ENCODE measurements at places on chromosomes 7 and 10.

DNA sequence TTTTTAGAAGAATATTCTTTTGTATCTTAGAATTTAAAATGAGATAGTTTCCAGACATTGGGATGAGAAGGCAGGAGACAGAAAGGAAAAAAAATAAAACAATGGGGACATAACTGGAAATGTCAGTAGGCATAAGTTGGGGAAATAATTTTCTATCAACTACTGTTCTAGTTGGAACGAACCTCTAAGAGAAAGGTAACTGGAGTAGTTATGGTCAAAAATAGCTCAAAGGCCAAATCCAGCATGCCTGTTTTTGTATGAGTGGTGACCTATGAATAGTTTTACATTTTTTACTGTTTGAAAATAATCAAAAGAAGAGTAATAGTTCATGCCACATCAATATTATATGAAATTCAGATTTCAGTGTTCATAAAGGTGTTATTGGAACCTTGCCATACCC, 252.2 kb upstream of the CSTF2T start:
- no peak for DNase-seq

- DNase-seq: no peak
Measured at GRCh38 chr10:132362151-132362611, 30.2 kb downstream of the LRRC27 start.

GRCh38 chr10:45440511-45441062, 66.6 kb downstream of the ALOX5 start:
- no peak for DNase-seq

- peak; percentile 21 for DNase-seq
Measured at GRCh38 chr10:5633166-5633749, 33.1 kb downstream of the ASB13 start.

- peak; percentile 48 for DNase-seq
Measured at GRCh38 chr10:7756360-7756992, 31.3 kb downstream of the KIN start.

DNA sequence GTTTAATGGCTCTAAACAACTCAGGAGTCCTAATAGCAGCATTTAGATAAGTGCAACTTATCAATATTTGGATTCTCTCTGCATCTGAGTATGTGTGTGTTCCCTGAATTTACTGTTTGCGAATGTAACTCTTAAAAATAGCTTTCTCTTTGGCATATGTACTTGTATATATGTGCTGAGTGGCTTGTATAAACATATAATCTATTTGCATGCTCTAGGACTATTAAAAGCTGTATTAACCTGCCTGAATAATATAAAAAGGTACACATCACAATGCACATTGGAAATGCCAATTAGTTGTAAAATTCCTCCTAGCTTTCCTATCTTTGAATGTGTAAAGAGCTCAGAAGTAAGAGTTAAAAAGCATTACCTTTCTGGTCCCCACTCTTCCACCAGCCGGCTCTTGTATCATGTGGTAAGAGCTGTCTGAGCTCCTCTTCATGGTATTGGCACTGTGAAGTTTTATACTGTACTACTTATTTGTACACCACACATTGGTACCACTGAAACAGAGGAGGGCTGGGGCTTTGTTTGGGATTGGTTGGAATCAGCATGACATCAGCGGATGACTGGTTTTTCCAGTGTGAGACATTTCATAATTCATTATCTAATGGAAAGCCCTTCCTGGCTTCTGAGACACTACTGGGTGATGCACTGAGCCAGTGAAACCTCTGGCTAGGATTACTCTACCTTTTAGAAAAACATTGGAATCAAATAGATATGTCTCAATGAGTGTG, at the start of gene INHBA:
INHBA (minus strand) TSS at position 456 of the 737 bp plus-strand sequence. CDS start 2,716 bp downstream, outside the sequence.
- peak; percentile 87 for DNase-seq

- DNase-seq: no peak
Measured at GRCh38 chr7:26504411-26505120, 212.9 kb downstream of the SNX10 start.

Measured in GM23248 (cell line).